ENCODE measurements at places on chromosomes 6 and 20.

DNA sequence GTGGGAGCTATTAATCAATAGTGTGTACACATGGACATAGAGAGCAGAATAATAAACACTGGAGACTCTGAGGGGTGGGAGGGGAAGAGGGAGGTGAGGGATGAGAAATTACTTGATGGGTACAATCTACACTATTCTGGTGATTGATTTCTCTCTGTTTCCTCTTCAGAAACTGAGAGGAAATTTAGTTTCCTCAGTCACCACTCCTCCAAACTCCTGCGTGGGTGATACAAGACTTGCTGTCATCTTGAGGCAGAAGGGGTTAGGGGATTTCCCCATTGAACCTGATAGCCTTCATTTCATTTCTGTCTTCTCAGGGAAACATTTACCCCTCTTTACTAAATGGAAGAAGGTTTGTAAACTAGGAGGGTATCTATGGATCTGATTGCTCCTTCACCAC, 84.3 kb upstream of the ESR1 start:
- no peak for DNase-seq

- DNase-seq, result no peak
Observed at GRCh38 chr6:110617057-110617456, 140.6 kb upstream of the SLC22A16 start.

DNA sequence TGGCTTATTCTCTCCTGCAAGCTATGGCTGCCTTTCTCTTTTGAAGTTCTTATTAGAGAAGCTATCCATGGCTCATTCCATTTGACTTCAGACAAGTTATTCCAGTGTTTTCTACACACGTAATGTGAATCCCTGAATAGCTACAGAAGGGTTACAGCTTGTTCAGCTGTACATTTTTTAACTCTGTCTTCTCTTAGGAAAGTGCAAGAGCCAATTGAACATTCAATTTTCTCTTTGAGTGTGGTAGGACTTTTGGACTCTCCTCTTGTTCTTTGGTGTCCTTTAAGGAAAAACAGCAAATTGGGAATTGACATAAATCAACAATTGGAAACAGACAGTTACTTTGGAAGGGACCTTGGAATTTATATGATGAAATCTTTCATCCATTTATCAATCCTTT, 125.8 kb downstream of the EPM2A start:
- no peak for DNase-seq

GRCh38 chr6:13362412-13362811, 34.1 kb upstream of the TBC1D7 start:
- DNase-seq, result no peak

DNA sequence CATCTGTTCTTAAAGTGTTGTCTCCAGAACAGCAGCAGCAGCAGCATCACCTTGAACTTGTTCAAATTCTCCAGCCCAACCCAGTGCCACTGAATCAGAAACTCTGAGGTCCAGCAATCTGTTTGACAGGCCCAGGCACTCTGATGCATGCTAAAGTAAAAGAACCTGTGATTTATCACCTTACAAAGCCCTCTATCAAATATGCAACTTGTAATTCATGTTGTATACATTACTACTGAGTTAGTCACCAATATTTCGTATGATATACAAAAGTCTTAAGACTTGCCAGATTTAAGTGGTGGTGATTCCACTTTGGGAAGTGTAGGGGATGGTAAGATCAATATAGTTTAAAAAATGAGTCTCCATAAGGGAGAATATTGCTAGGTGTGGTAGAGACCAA, 6.0 kb upstream of the CD164 start:
- DNase-seq, result no peak

GRCh38 chr6:11033825-11034224, 10.3 kb downstream of the ELOVL2 start:
- peak; percentile 58 for DNase-seq

DNA sequence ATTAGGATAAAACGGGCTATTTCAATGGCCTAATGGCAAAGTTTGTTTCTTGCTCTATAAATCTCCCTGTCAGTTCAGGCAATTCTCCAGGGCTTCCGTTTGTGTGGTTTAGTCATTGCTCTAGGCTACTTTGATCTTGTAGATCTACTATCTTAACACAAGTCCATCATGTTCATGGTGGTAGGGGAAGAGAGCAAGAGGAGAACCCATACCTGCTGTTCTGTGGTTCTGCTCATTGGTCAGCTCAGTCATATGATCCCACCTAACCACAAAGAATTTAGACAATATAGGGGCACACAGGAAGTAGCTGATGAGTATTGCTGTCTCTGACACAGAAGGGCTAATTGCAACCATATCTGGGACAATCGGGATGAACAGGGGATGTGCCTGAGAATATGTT, 4.9 kb upstream of the DEK start:
- no peak for DNase-seq

DNA sequence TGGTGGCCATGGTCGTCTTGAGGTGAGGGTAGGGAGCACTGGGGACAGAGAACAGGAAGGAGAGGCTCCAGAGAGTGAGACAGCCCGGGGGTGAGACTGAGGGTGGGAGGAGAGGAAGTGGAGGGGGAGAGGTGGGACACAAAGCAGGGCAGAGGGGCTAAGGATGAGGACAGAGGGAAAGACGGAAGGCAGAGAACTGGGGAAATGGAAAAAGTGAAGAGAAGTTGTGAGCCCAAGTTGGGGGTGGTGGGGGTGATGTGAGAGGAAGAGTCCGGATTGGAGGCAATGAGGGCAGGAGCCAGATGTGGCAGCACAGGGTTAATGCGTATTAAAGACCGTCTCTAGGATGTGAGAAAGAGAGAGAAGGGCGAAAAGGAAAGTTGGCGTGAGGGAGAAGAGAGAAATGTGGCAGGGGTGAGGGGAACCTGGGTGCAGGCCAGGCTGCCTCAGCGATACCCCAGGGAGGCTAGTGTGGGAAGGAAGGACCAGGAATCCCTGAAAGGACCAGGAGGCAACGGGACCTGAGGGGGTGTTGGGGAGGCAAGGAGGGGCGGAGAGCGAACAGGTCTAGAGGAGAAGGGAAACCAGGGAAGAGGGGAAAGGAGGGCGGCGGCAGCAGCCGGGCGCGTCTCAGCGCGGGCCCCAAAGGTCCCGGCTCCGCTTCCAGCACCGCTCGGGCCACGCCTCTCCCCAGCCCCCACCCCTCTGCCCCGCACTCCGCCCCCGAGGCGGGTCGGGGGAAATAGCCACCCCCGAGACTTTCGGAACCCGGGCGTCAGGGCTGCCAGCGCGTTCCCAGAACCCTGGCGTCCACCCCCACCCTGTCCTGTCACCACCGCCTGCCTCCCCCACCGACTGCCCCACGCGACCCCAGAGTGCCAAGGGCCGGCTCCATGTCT, at the start of gene PPP1R18:
TSS of gene PPP1R18 (minus strand) at position 637 of the 899 bp plus-strand sequence. CDS start at position 10, 627 bp downstream.
- peak; percentile 67 for DNase-seq

GRCh38 chr6:54598787-54599313, 247.7 kb upstream of the FAM83B start:
- peak; percentile 5 for DNase-seq

DNA sequence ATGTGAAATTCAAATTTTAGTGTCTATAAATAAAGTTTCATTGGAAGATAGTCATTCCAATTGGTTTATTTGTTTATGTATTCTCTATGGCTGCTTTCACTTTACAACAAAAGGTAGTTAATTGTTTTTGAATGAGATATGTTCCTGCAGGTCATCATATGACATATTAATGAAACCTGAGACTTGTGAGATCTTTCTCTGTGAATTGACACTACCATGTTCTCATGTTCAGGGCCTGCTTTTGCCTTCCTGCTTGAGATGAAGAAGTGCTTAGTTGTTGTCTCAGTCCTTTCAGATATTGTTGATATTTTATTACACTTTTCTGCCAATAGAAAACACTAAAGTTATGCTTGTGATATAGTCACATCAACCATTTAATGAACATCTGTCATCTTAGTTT, 132.5 kb downstream of the UTRN start:
- no peak for DNase-seq

DNA sequence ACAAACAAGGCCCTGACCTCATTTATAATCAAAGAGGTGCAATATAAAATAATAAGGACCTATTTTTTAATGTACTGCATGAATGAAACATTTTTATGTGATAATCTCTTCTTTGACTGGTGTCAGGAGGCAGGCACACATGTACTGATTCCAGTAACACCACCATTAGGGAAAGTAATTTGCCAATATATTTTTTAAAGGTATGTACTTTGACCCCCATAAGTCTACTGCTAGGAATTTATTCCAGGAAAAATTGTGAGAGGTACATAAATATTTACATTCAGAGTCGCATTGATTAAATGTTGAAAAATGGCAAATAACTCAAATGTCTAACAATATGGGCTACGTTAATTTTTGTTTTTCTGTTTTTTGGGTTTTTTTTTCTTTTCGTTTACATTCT, 325.4 kb upstream of the PRDM1 start:
- no peak for DNase-seq

DNA sequence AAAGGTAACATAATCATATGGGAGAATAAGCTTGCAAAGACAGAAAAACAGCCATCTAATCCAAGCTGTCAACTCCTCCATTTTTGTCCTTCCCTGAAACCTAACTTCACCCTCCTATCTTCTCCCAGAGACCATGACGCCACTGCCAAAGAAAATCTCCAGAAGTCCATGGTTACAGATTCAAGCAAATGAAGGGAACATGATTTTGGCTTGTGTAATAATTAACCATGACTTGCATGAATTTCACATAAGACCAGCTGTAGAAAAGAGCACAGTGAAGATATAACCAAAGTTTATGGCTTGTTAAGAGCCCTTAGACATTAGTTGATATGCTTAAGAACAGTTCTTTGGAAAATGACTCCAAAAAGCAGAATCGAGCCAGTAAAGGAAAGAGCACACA, 342.1 kb upstream of the NRSN1 start:
- DNase-seq, result no peak

- DNase-seq, result no peak
Observed at GRCh38 chr6:121856296-121856695, 420.9 kb downstream of the GJA1 start.

DNA sequence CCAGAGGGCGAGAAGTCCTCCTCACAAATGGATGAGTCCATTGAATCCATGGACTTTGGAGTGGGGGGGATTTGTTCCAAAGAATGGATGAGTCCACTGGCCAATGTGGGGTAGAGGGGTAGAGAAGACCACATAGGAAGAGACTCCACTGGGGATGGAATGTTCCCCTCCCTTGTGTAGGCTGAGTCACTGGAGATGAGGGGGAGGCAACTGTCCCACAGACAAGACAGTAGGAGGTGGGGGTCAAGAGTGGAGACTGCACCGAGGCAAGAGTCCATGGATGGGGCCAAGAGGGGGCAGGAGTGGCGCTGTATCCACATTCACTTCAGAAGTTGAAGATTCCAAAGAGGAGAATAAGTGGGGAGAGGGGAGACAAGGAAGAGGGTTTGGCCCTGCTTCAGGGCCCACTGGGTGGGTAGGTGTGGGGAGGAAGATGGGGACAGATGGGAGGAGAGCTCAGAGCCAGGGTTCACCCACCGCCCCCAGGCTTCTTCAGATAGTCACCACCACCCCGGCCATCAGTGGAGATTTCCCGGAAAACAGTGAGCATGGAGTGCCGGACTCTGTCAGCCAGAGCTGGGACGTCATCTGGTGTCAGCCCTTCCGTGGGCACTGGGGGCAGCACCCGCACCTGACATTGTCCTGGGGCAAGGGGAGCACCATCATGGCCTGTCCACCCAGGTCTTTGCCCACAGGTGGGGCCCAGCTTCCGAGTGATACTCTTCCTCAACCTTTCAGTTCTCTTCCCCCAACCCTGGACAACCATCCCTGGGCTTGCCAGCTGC, 4.6 kb downstream of the EGFL8 start:
- no peak for DNase-seq

DNA sequence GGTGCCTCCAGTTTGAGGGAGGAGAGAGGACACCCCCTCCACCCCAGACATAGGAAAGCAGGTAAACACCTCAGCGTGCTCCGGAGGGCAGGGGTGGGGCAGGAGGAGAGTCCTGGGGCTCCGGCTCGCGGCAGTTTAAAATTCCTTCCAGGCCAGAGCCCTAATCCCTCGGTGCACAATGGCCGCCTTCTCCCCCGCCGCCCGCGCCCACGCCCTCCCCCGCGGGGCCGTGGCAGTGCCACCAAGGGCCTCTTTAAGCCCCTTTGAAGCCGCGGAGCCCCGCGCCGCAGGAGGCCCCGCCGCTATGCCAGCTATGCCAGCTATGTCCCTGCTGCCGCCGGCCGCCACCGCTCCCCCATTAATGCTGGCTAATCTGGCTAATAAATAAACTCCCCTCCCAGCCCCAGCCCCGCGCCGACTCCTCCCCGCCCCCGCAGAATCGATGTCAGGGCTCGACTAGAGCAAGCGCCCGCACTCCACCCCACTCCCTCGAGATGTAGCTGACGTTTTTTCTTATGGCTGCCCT, 125.1 kb downstream of the MRPL14 start:
- DNase-seq, result no peak

GRCh38 chr6:167047554-167047953, 48.4 kb downstream of the CEP43 start:
- no peak for DNase-seq

DNA sequence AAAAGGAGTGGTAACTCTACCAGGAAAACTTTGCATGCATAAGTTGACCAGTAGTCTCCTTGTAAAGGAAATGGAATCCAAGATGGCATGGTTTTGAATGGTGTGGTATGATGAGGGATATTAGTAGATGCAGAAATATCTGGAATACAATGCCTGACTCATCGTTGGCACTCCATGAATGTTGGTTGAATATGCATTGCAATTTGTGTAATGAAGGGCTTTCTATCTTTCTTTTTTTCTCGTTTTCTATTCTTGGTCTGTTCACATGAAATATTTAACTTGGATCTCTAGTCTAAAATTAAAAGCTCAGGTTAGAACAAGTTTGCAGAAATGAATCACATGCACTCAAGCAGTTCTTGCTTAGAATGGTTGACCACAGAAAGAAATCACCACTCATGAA, 277.3 kb upstream of the PRND start:
- peak; percentile 82 for DNase-seq

DNA sequence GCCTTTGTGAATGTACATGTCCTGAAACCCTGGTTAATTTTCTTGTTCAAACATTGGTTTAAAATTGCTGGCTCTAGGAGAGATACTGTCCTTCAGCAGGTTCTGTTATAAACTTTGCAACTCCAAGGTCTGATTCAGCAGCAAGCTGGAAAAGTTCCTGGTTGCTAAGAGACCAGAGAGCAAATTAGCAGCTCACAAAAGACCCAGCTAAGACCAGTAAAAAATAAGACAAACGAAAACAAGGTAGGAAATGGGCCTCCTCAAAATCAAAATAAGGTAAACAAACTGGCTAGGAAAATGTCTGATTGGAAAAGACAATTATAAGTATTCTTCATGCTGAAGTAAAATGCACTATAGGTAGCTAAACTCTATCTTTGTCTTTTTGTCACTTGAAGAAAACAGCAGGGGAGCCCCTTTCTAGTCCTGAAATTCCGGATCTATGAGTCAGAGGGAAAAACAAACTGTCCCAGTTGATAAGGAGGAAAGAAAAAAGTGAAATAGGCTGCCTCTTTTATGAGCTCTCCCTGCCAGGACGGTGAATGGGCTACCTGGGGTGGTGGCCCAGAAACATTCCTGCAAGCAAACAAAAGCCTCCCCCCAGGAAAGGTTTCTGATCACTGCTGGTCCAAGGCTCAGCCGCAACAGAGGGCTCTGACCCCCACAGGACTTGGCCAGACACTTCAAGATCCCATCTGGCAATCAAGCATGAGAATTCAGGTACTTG, 41.6 kb downstream of the UNC5CL start:
- peak; percentile 42 for DNase-seq

GRCh38 chr20:63129991-63130657, 85.8 kb downstream of the YTHDF1 start:
- no peak for DNase-seq

GRCh38 chr20:8587810-8588209, 455.7 kb downstream of the PLCB1 start:
- DNase-seq, result no peak

All from RWPE1 (cell line).